ENCODE measurements at places on chromosomes 7 and 10.

DNA sequence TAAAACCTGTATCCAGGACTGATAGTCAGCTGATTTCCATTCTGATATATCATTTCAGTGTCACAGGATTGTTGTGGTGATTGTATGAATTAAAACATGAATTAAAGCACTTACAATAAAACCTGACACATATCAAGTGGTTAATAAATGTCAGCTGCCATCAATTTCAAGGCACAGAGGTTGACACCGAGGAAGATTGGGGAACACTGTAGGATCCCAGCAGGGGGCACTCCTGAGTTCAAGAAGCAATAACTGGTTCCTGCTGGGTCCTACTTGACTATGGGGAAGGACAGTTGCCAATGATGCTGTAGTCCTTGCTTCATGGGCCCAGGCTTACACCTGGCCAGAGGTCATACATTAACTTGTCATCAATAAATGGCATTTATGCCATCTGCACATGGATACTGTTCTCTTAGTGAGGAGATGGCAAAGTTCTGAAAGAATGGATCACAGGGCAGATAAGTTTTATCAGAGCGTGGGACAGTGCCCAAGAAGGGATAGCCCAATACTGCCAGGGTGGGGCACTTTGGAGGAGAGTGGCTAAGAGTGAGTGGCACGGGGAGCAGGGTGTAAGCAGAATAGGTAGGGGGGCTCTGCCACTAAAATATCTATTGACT, 24.1 kb downstream of the FZD1 start:
- no peak for DNase-seq

GRCh38 chr10:133204226-133205015, 25.6 kb upstream of the UTF1 start:
- DNase-seq: no peak

DNA sequence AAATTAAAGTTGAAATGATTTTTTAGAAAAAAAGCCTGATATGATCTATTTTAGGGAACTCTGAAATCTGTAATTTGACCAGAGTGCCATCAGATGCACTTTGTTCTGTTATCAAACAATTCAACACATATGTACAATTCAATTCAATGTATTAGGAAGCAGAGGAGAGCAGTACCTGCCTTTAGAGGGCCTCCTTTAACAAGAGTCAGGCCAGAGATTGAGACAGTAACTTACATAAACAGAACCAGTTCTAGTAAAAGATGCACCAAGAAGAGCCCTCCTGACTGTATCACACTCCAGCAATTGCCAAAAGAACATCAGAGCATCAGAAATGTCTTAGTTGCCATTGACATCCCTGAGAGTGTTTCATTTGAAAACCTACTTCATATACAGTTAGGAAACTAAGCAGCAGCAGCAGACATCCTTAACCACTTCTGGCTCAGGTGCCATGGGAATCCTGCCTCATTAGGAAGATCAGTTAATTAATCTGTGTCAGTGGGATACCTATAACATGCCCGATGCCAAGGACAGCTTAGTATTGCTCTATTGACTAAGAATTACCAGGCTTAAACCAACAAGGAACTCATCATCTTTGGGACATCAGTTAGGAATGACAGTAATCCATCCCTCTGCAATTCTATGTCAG, 1222.6 kb upstream of the LRRN3 start:
- DNase-seq: no peak

- no peak for DNase-seq
These were observed 2.2 kb upstream of the ATP6V0E2 start for GRCh38 chr7:149871576-149871975.

- DNase-seq: no peak
These were observed 2.0 kb upstream of the KIF11 start for GRCh38 chr10:92590623-92591549.

GRCh38 chr10:64430690-64431323, 909.6 kb downstream of the REEP3 start:
- DNase-seq: no peak

DNA sequence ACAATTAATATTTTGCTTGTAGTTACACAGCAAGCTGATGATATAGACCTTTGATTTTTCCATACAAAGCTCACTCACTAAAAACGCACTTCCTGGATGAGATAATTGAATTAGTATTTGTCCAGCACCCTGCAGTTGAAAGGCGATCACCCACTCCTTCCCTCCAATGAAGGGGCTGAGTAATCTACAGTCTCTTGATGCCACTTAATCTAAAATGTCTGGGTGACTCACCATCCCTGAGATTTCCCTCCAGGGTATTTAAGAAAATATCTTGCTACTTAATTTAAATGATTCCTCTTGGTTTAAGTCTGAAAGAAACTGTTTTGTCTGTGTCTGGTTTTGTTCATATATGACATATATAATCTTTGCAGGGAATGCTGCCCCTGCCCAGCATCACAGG, 515.3 kb downstream of the GRID1 start:
- no peak for DNase-seq

- DNase-seq: no peak
These were observed 1297.2 kb upstream of the LRRTM3 start for GRCh38 chr10:65628493-65629139.

- no peak for DNase-seq
These were observed 47.7 kb downstream of the EMX2 start for GRCh38 chr10:117590101-117590875.

DNA sequence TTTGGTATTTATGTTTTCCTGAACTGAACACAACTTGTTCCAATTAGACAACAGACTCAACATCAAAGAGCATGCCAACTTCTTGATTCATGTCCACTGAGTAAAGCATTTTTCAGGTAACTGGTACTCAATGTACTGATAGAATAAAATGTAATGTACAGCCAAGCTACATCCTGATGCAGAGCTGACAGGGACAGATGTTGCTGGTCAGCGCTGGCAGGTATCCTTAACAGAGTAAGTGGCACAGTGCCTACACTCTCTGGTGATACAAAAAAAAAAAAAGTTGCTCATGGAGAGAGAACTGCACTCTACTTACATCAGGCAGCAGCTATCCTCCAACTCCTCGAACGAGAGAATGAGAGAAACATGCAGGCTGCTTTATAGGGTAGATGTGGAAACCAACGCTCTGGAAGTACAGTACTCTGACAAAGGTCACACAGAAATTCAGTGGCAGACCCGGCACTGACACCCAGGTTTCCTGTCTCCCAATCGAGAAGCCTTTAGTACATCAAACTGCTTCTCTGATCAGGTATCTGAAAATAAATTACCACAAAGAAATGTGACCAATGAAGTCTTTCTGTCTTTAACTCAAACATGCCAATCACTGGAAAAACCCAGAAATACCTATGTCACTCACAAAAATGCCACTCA, 4.6 kb downstream of the ITGB1 start:
- DNase-seq: no peak

GRCh38 chr10:130401860-130402765, 265.9 kb downstream of the GLRX3 start:
- DNase-seq: no peak

- DNase-seq: no peak
These were observed 163.0 kb upstream of the LAMB4 start for GRCh38 chr7:108293149-108293612.

- no peak for DNase-seq
These were observed 550.8 kb downstream of the IPMK start for GRCh38 chr10:57716884-57717283.

GRCh38 chr10:36591436-36591835, 534.0 kb upstream of the ANKRD30A start:
- DNase-seq: no peak

- no peak for DNase-seq
These were observed 66.2 kb downstream of the FAM241B start for GRCh38 chr10:69696073-69696731.

DNA sequence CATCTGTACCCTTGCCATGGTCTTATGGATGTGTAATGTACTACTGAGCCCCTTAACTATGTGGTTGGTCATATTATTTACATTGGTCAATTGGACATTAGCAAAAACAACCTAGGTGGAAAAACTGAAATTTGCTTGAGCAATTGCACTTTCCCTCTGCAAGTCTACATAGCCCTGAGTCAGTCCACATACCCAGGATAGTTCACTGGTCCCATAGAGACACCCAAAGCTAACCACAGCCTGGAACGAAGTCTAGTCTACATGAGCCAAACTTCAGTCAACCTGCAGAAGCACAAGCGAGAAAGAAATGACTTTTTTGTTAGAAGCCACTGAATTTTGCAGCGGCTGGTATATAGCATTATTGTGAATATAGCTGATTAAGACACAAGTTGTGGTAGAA, 37.6 kb upstream of the COL1A2 start:
- no peak for DNase-seq

GRCh38 chr7:120404042-120404441, 131.1 kb downstream of the KCND2 start:
- no peak for DNase-seq

DNA sequence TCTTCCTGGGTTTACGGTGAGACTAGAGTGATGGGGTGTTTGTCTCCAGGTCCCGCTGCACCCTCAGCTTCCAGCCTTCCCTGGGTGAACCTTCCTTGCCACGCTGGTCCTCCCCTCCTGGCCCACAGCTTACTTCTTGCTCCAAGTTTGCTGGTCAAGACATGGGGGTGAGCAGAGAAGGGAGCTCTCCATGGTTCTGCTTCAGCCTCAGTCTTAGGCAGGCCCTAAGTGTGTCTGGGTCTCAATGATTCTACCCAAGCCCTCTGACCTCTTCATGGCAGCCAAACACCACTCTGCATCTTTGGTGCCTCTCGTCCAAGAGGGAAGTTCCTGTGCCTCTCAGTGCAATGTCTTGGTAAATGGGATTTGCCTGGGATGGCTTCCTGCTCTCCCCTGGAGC, 356.5 kb upstream of the KLF6 start:
- DNase-seq: no peak
